Hematopoietic multipotent progenitor cell treated with erythropoietin and hydrocortisone succinate and interleukin-3 and kit ligand, for 8 days (in vitro differentiated cells): ENCODE measurements at places on chromosomes 1 and 21.
A peak's percentile ranks its signal among the peaks of the same experiment; 100 is the strongest.

GRCh38 chr1:12031039-12031980 is 12.0 kb downstream of the MIIP start:
- DNase-seq, result peak; percentile 63

GRCh38 chr1:41863718-41864117 is 55.0 kb downstream of the HIVEP3 start:
- DNase-seq, result no peak

DNA sequence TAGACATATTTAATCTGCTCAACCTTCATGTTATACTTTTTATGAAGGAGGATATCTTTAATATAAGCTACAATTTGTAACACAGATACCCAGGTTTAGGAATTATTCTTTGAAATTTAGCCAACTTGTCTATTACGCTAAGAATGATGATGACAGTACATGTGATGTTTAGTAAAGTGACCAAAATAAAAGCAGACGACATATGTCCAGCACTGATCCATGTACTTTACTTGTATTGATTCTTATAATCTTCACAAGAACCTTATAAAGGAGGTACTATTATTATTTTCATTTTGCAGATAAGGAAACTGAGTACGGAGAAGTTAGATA is 37.2 kb upstream of the ATG4C start:
- DNase-seq, result no peak

DNA sequence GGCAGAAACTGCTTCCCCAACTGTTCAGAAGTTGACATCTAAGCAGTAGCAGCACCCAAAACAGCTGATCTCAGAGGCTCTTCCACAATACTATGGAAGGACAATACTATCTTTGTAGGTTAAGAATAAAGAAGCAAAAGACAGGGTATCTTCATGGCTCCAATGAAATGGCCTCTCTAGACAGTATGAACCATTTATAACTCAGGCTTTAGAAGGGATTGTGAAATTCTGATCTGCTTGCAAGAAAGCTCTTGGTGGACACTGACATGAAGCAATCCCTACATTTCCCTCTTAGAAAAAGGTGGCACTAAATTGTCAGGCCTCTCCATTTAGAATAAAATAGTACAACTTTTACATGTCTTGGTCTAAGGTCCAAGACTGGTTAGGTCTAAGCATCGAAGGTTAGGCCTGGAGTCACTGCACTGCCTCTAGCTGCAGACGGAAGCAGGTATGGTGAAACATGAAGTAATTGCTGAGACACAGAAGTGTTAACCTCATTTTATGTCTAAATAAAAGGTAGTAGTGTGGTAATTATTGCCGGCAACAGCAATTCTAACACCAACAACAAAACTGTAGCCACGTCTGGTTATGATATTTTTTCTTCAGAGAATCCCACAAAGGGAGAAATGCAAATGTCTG is 50.6 kb upstream of the HP1BP3 start:
- DNase-seq, result no peak

DNA sequence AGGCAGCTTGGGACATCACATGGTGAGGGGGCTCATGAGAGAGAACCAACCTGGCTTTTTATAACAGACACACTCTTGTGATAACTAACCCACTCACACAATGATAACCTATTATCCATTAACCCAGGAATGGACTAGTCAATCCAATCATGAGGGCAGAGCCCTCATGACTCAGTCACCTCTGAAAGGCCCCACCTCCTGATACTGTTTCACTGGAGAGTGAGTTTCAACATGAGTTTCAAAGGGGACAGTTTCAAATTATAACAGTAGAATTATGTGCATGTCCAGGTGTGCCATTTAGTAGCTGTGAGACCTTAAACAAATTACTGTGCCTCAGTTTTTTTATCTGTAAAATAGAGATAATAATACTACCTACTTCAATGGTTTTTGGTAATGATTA is 47.6 kb upstream of the PPP2R5A start:
- peak; percentile 13 for DNase-seq

GRCh38 chr1:201655243-201655642 is 116.3 kb downstream of the NAV1 start:
- DNase-seq, result no peak

GRCh38 chr1:177945943-177946650 is 23.8 kb downstream of the SEC16B start:
- DNase-seq, result peak; percentile 66

DNA sequence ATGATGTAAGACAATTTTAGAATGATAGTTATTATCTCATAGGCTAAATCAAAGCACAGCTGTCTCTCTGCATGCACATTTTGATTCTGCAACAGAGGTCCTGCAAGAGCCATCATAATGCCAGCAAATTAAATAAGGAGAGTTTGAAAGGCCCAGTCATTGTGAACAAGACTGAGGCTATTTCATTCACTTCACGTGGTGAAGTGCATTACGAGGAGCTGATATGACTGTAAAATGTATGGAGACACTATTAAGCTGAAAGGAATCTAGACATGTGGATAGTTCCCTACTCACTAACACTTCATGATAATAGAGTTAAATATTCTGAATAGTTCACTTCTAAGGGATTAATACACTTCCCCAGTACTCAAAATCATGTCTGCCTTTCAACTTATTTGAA is 299.0 kb downstream of the SMYD3 start:
- no peak for DNase-seq

- DNase-seq, result no peak
Observed at GRCh38 chr1:147736883-147737282, 23.5 kb downstream of the GJA5 start.

DNA sequence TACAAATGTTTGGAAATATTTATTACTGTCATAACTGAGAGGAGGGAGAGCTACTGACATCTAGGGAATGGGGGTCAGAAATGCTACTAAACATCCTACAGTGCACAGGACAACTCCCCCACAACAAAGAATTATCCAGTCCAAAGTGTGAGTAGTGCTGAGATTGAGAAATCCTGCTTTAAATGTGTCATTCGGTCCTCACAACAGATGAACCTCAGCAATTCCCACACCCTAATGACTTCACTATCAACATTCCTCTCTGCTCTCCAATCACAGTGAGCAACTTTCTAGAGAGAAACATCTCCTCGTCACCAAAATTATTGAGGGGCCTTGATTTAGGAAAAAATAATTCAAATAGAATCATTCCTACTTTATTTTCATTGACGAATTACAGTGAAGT is 18.0 kb downstream of the OMA1 start:
- no peak for DNase-seq

GRCh38 chr1:3743421-3743820 is 8.8 kb upstream of the CCDC27 start:
- no peak for DNase-seq

- DNase-seq, result no peak
Observed at GRCh38 chr1:36797761-36798160, 236.6 kb downstream of the GRIK3 start.

DNA sequence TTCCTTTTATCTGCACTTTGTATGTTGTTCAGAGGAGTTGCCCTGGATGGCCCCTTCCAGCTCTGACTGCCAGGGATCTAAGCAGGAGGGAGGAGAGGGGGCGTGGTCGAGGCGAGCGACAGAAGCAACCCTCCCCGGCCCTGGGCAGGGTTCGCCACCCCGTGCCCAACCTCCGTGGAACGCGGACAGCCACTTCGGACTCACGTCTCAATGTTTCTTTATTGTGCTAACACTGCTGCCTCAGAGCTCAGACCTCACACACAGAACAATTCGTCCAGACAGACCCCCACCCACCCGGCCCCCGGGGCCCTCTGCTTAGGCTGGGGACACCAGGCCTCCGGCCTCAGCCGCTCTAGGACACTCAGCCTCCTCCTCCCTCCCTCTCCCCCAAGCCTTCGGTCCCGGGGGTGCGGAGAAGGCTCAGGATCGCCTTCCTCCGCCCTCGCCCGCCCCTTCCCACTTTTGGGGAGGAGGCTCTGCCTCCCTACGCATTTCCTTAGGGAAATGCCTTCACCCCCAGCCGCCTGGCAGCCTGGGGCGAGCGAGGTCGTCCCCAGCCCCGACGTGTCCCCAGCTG is 8.3 kb downstream of the VSIG8 start:
- peak; percentile 19 for DNase-seq

- DNase-seq, result no peak
Observed at GRCh38 chr1:181128592-181129497, 40.3 kb downstream of the IER5 start.

DNA sequence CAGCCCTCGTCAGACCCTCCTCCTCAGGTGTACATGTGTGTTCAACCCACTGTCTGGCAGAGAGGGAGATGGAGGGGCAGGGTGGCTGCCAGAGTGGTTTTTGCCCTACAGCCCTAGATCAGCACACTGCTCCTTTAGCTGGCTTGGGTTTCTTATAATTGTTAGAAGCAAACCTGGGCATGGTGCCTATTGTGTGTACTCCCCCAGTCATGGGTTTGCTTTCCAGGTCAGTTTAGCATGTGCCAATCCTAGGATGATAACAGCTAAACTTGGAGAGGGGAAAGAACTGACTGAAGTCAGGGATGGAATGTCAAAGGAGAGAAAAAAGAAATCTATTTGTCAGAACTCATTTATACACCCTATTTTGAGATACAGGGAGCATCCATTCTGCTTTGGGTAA is 63.3 kb downstream of the UCK2 start:
- no peak for DNase-seq

- DNase-seq, result no peak
Observed at GRCh38 chr1:10979483-10979920, 33.0 kb upstream of the TARDBP start.
